T-helper 2 cell treated with Interferon-gamma antibody and Interleukin-4, amounts not matched to agents 5 μg/mL and 100 μg/mL, for 36 hours (primary cell): ENCODE measurements at places on chromosomes 2 and 18.

GRCh38 chr2:146597291-146597690 lies 1247.5 kb upstream of the ACVR2A start:
- no peak for DNase-seq

DNA sequence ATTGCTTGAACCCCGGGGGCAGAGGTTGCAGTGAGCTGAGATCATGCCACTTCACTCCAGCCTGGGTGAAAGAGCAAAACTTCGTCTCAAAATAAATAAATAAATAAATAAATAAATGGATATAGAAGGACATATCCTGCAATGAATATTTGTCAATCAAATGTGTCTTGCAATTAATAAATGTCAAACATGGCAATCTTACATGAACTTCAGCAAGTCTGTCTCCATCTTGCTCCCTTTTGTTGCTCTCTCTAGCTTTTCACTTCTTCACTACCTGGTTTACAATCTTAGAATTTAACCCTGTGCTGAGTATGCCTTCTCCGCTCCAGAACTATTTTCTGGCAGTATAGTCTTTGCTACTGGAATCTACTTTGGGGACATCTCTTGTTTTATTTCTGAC lies 3.3 kb upstream of the YES1 start:
- no peak for DNase-seq

DNA sequence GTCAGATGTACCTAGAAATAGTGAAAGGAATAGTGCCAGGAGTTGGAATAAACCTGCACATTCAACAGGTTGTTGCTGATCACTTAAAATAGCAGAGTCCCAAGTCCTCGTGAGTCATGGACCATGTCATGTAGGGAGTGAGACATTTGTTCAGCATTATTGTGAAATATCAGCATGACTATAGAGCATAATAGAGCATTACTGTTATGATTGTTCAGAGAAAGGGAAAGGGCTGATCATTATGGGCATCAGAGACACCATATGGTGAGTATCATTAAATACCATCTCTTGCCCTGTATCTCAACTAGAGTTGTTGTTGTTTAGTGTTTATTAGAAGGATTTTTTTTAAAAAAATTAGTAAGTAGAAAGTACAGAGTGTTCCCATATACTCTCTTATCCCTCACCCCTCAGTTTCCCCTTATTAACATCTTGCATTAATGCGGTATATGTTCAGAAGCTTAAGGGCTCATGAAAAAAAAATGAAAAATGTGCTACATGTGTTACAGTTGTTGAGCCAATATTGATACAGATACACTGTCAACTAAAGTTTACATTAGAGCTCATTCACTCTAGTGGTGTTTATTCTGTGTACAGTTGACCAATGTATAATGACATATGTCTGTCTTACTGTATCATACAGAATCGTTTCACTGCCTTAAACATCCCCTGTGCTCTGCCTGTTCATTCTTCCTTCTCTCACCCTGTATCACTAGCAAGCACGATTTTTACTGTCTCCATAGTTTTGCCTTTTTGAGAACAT lies 5.7 kb downstream of the ELAC1 start:
- no peak for DNase-seq

- DNase-seq: no peak
These were observed 32.4 kb upstream of the ITPRID2 start for GRCh38 chr2:181859123-181859522.

DNA sequence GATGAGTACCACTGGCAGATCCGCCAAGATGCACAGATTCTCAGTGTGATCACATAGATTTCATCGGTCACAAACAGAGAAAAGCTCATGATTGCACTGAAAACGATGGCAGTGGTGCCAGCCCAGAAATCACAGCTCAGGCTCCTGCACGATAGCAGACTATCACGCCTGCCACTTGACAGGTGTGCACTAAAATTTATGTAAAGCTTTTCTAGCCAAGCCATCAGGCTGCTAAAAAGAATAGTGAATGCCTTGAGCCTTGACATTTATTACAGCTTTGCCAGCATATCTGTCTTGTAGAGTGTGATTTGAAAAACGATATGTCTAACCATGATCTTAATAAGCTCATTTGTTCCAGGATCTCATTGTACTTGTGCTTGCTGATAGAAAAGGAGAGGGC lies 409.5 kb upstream of the CWC22 start:
- no peak for DNase-seq

GRCh38 chr2:131431336-131431735 lies 44.6 kb upstream of the TUBA3D start:
- DNase-seq: no peak

DNA sequence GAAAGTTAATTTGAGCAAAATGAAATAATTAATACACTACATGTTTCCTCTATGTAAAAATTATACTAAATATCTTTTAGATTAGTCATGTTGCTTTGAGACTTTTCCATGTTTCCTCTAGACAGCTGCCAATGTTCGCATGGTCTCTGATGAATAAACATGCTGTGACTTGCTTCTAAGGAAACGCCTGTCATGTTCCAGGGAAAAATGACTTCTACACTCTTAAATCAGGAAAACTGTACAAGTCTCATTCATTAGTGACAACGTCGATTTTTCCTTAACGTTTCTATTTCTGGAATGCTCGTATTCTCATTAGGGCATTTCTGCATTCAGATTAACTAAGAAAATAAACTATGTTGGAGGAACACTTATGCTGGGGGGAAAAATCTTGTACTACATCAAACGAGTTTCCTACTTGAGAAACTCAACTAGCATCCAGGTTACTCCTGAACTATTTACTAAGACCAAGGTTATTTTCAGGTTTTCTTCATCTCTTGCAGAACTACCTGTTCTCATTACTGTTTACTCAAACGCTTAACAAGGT lies 1.6 kb downstream of the COBLL1 start:
- DNase-seq: no peak

DNA sequence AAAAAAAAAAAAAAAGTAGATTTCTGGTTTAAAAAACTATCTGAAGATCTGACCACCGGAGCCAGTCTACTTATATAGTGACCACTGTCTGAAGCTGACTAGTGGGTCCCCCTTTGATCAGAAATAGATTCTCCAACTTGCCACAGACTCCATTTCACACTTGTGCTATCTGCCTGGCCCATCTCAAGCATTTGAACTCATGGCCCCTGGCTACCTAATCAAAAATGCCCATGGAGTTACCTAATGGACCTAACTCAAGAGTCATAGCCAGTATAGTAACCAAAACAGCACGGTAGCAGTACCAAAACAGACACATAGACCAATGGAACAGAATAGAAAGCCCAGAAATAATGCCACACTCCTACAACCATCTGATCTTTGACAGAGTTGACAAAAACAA lies 17.0 kb upstream of the ATL2 start:
- no peak for DNase-seq

GRCh38 chr18:68548904-68549870 lies 165.7 kb downstream of the TMX3 start:
- DNase-seq: no peak

- no peak for DNase-seq
These were observed 61.9 kb downstream of the MEIS1 start for GRCh38 chr2:66496670-66497420.

GRCh38 chr2:120780402-120780801 lies 44.7 kb downstream of the GLI2 start:
- no peak for DNase-seq

GRCh38 chr2:134351016-134351415 lies 97.1 kb downstream of the MGAT5 start:
- no peak for DNase-seq

DNA sequence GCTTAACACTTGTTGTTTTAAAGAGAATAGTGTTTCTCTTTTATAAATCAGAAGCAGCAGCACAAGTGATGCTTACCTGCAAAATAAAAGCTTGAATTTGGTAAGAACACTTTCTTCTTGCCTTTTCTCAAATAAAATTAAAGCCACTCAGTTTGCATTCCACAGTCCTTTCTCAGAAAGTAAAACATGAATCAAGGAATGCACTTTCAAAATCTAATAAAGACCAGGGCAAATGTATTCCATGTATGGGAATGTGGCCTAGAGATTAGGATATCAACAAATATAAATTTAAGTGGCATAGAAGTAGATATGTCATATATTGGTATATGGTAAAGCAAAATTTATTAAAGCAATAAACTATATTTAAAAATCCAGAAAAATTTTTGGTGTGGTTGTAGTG lies 352.8 kb downstream of the THSD7B start:
- DNase-seq: no peak

DNA sequence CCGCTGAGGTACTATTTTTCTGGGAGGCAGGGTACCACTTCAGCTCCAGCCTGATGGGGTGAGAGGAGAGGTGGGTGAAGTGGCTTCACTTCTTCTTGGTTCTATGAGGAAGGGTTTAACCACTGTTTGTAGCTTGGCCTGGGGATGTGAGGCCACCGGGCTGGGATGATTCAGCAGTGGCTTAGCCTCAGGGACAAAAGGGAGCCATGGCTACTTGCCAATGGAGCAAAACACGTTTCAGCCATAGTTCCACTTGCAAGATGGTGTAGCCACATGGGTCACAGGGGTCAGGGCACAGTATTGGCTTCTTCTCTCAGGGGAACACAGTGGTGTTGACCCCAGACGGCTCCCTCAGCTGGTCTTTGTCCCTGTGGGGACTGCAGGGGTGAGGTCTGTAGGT lies 14.9 kb downstream of the ZDBF2 start:
- DNase-seq: no peak

DNA sequence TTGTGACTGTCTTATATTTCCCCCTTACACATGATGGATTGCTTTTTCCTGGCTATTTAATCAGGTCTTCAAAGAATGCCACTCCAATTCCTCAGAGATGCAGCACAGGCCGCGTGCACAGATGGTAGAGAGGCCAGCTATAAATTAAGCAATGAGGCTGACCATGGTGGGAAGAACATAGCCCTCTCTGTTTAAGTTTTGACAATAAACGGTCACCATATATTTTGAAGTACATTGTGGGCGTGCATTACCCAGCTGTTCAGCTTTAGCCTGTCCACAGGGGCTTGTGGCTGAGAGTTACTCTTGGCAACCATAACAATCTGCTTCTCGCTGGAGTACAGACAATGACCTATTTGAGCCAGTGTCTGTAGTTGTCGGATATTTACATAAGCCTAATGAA lies 730.8 kb downstream of the DCC start:
- no peak for DNase-seq
